Activated CD4-positive, alpha-beta T cell treated with anti-CD3 and anti-CD28 coated beads, Interleukin-2, amount 10 ng/mL, durations not matched to agents 24 days and 14 days (primary cell): ENCODE measurements at places on chromosomes 4 and X.

GRCh38 chrX:124791492-124792095 lies 445.2 kb downstream of the SH2D1A start:
- H3K36me3 ChIP-seq: no peaks in the 10 kb centered on the region
- no peak for DNase-seq
- no peaks in the 10 kb centered on the region for H3K4me1 ChIP-seq
- no peak overlapping the region for H3K27ac ChIP-seq

DNA sequence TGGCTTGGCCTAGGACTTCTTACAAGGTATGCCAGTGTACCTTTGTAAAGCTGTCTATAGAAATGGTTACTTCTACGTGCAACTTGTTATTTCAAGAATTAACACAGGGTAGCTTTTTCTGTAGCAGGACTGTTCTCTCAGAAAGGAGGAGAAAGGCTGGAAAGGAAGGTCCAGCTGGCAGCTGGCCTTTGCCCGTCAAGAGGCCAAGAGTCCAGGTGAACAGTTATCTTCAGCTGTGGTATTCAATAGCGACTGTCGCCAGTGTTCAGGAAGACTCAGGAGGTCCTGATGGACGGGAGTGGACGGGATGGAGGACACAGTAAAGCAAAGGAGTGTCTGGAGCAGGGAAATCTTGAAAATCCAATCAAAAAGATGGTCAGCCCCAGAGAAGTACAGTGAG lies 4.7 kb downstream of the CYP4V2 start:
- peaks cover 6% of the 10 kb centered on the region for H3K4me1 ChIP-seq
- no peak overlapping the region for H3K4me3 ChIP-seq
- DNase-seq: no peak
- H3K27me3 ChIP-seq: no peaks in the 10 kb centered on the region
- H3K27ac ChIP-seq: no peak overlapping the region
- H3K36me3 ChIP-seq: peaks cover 15% of the 10 kb centered on the region

DNA sequence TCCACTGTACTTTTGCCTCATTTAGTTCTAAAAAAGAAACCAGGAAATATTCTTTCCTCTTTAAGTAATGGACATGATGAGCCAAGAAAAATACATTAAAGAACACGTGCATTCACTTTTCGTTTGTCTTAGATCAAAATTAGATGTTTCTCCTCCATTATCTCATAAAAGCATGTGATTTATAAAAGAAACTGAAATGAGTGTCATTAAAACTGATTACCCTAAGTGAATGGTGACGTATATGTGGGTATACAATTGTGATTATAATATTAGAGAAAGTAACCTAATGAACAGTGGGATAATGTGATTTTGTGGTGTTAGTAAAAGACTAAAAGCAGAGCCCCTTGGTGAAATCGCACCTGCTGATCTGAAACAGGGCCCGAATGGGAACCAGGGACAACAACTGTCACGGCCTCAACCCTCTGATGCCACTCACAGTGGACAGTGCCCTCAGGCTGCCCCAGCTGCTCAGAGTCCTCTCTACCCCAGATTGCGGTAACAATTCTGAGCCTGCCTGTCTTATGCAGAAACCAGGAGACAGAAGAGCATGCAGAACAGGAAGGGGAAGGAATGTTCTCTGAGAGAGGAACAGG lies 25.7 kb upstream of the HS6ST2 start:
- peaks cover 3% of the 10 kb centered on the region for H3K27me3 ChIP-seq
- H3K36me3 ChIP-seq: no peaks in the 10 kb centered on the region
- H3K4me1 ChIP-seq: no peaks in the 10 kb centered on the region
- no peak for DNase-seq
- no peak overlapping the region for H3K4me3 ChIP-seq
- no peak overlapping the region for H3K27ac ChIP-seq

GRCh38 chr4:187332141-187332540 lies 608.5 kb upstream of the FAT1 start:
- H3K4me3 ChIP-seq: no peak overlapping the region
- H3K36me3 ChIP-seq: no peaks in the 10 kb centered on the region
- no peaks in the 10 kb centered on the region for H3K4me1 ChIP-seq
- H3K27me3 ChIP-seq: no peaks in the 10 kb centered on the region
- no peak overlapping the region for H3K27ac ChIP-seq

DNA sequence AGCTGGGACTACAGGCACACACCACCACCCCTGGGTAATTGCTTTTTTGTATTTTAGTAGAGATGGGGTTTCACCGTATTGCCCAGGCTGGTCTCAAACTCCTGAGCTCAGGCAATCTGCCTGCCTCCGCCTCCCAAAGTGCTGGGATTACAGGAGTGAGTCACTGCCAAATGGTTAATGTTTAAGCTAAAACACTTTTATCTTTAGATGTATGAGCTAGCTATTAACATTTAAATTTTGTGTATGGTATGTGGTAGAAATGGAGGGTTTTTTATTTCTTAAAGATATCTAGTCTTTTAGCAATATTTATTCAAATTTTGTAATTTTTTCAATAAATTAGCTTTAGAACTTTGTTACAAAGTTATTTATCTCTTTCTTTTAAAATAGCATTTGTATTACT lies 1659.8 kb upstream of the ADGRL3 start:
- H3K36me3 ChIP-seq: no peaks in the 10 kb centered on the region
- H3K4me3 ChIP-seq: no peak overlapping the region
- no peak overlapping the region for H3K27ac ChIP-seq
- no peaks in the 10 kb centered on the region for H3K27me3 ChIP-seq
- H3K4me1 ChIP-seq: no peaks in the 10 kb centered on the region
- DNase-seq: no peak

DNA sequence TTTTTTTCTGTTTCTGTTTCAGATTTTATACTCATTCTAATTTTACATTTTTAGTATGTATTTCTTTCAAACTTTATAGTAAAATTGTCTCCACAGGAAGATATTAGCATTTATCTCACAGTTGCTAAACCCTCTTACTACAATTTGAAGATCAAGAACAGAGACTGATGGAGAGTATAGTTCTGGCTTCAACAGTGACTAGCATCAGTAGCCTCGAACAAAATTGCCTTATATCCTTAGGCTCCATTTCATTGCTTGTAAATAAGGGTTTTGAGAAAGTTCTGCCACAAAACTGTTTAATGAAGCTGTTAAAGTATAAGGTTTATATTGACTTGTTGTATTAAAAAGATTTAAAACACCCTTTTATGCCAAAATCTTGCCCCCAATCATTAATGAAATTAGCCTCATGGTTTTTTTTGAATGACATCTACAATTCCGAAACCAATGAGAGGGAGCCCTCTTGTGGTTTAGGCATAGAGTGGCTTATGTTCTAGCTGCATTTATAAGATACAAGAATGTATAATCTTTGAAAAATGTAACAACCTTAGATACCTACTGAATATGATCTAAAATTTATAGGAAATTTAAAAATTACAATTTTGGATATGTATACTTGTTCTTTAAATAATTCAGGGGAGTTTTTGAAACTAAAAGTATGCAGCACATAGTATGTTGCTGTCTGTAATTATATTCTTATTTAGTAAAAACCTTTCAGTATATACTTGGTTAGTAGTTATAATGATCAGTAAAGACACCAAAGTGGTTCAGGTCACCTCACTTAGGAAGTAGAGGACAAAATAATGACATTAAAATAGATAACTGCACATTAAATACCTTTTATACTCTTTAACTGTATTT lies 109.8 kb upstream of the HPGD start:
- H3K27me3 ChIP-seq: no peaks in the 10 kb centered on the region
- H3K4me1 ChIP-seq: peaks cover 6% of the 10 kb centered on the region
- H3K27ac ChIP-seq: no peak overlapping the region
- H3K4me3 ChIP-seq: no peak overlapping the region

GRCh38 chr4:113586072-113586471 lies 175.5 kb downstream of the CAMK2D start:
- peaks cover 23% of the 10 kb centered on the region for H3K4me1 ChIP-seq
- H3K36me3 ChIP-seq: peaks cover 27% of the 10 kb centered on the region
- no peak for DNase-seq
- no peak overlapping the region for H3K4me3 ChIP-seq

DNA sequence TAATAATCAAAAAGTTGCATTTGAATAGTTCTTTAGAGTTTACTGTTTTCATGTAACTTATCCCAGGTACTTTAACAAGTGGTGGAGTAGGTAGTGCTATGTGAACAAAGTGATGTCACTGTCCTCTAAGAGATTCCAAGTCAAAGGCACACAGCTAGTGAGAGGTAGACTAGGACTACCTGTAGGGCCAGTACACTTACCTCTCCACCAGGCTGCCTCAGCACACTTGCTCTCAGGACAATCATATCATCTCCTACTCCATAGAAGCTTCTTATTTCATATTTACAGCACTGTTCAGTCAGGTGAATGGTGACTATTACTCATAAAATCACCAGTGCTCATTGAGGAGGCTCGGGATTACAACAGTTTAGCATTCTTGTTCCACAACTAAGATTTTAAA lies 173.0 kb upstream of the EMCN start:
- H3K27ac ChIP-seq: no peak overlapping the region
- H3K27me3 ChIP-seq: no peaks in the 10 kb centered on the region
- no peak overlapping the region for H3K4me3 ChIP-seq
- no peaks in the 10 kb centered on the region for H3K36me3 ChIP-seq

DNA sequence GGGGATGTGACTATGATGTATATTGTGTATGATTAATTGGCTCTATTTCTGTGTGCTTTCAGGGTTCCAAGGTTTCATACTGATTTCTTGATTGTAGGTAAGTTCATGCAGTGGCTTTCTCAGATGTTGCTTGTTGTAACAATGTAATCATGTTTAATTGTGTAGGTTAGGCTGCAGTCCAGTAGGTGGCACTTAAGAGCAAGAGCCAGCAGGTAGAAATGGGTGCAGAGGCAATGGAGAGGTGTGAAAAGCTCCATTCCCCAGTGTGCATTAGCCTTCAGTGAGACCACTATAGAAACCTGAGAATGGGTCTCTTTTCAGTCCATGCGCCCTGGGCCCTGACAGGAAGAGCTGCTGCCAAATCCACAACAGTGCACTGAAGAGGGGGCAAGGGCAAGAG lies 28.2 kb downstream of the DCAF12L2 start:
- H3K36me3 ChIP-seq: no peaks in the 10 kb centered on the region
- no peaks in the 10 kb centered on the region for H3K4me1 ChIP-seq
- H3K27me3 ChIP-seq: no peaks in the 10 kb centered on the region
- H3K27ac ChIP-seq: no peak overlapping the region
- no peak overlapping the region for H3K4me3 ChIP-seq

DNA sequence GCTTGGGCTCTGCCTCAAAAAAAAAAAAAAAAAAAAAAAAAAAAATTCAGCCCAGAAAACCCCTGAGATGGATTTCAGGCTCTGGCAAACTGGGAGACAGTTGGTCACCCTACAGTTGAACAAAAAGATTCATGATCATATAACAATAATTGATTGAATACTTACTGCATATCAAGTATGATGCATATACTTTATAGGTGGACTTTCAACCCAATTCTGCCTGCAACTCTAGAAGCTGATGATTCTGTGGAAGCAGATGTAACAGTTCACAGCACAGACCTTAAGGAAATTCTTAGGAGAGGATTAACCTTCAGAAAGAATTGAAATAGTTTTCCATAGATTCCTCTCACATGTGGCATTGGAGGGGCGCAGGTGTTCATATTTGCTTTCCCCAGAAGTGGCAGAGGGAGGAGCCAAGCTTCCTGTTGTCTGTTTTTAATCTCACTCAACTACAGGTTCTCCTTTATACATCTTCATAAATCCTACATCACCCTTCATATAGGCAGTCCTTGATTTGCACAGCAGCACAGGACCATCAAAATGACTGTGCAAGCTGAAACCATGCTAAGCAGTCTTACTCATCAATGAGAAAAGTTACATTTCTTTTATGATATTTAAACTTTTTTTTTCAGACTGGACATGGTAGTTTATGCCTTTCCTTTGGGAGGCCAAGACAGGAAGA lies 149.4 kb upstream of the KLF3 start:
- H3K4me1 ChIP-seq: peaks cover 31% of the 10 kb centered on the region
- no peak overlapping the region for H3K27ac ChIP-seq
- H3K36me3 ChIP-seq: peaks cover 21% of the 10 kb centered on the region
- DNase-seq: no peak
- H3K4me3 ChIP-seq: peak overlapping the region; percentile 46

GRCh38 chrX:139831017-139831416 lies 101.8 kb downstream of the ATP11C start:
- H3K27me3 ChIP-seq: no peaks in the 10 kb centered on the region
- H3K27ac ChIP-seq: no peak overlapping the region
- DNase-seq: no peak

DNA sequence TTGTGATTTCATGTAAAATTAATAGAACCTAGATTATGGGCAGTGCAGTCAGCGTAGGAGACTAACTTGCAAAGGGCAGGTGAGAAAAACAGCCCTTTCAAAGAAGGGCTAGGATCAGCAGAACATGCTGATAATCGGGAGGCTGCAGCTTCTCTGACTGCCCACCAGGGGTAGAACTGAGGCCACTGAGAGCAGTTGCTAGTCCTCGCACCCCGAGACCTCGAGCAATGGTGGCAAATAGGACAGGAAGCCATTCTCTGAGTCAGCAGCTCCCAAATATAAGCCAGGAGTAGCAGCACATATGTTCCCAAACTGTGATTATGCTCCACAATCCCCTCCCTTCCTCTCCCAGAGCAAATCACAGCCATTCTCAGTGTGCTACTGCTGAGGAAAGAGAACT lies 186.5 kb downstream of the MSL3 start:
- no peak for DNase-seq
- H3K27ac ChIP-seq: no peak overlapping the region
- H3K27me3 ChIP-seq: no peaks in the 10 kb centered on the region
- no peak overlapping the region for H3K4me3 ChIP-seq
- no peaks in the 10 kb centered on the region for H3K4me1 ChIP-seq

DNA sequence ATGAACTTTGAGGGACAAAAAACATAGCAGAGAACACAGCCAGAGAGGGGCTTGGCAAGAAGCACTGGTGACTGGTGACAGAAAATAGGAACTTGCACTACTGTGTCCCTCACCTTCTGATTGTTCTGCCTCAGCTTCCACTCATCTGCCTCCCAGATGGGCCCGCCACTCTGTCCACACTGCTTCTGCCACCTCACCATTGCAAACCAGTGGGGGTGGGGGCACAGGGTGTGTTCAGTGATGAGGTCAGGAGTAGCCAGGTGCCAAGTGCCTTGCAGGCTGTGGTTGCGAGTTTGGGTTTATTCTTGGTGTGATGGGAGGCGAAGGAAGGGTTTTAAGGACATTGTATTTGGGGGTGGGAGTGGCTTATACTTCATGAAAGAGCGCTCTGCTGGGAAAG lies 9.1 kb upstream of the UBA1 start:
- no peak for DNase-seq
- H3K27me3 ChIP-seq: no peaks in the 10 kb centered on the region
- H3K36me3 ChIP-seq: peaks cover 25% of the 10 kb centered on the region
- H3K4me3 ChIP-seq: no peak overlapping the region
- H3K4me1 ChIP-seq: peaks cover 6% of the 10 kb centered on the region

DNA sequence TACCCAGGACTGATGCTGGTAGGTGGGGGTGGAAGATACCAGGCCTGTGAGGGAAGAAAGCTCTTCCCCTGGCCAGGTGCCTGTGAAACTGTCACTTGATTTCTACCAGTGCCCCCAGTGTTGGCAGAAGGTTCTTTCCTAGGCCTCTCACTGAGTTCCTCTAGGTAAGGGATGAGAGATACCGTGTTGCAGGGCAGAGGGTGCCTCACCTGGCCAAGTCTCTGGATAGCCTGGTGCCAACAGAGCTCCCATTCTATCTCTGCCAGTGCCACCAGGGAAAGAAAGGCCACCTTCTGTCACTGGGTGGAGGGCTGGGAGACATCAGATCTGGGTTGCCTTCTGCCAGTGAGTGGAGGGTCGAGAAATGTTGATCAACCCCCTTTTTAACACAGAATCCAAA lies 94.1 kb downstream of the RTL5 start:
- H3K27me3 ChIP-seq: peaks cover 22% of the 10 kb centered on the region
- no peak for DNase-seq
- no peaks in the 10 kb centered on the region for H3K36me3 ChIP-seq
- H3K4me1 ChIP-seq: no peaks in the 10 kb centered on the region
- H3K4me3 ChIP-seq: no peak overlapping the region
- no peak overlapping the region for H3K27ac ChIP-seq
